ENCODE measurements at places on chromosomes 1 and 21.

DNA sequence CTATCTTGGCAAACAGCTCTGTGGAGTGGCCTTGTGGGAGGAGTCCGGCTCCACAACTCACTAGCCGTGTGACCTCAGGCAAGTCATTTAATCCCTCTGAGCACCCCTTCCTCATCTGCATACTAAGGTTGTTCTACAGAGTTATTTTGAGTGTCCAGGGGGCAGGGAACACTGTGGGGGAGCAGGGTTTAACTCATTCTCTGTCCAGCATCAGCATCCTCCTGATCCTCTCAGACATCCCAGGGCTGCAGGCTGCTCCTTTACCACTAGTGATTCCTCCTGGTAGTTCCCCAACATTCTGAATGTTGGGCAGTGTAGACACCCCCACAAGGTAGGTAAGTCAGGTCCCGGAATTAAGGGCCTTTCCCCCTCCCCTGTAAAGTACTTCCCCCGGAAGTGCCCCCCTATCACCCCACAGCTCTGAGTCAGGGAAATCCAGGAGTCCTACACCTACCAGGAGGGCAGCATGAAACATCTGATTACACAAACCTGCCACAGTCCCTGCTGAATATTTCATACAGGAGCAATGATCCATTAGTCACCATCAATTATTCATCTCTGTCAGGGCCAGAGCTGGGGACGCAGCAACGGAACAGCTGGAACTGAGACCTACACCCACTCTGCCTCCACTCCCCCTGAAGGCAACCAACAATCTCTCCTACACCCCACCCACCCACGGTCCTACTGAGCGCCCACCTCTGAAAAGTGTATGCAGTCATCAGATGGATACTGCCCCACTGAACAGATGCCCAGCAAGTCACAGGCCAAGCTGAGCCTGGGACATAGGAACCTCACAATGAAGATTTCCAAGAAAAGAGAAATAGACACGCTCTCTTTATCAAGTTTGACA is 20.5 kb downstream of the SYT2 start:
- no peak for DNase-seq

DNA sequence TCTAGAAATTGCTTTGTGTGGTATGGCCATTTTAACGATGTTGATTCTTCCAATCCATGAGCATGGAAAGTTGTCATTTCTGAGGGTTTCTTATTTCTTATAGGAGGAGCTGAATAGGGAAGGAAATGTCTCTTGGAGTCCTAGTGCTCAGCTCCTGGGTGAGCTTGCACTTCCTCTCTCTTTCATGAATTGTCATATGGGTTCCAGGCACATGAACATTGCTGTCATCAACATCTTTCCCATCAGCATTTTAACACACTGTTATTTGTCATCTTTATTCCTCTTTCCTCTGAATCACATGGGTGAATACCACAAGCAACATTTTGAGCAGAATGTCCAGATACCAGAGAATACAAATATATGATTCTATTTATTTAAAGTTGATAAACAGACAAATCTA is 23.4 kb downstream of the SLAMF6 start:
- DNase-seq: no peak

- no peak for DNase-seq
Measured at GRCh38 chr1:85581802-85582686, 1.5 kb downstream of the CCN1 start.

DNA sequence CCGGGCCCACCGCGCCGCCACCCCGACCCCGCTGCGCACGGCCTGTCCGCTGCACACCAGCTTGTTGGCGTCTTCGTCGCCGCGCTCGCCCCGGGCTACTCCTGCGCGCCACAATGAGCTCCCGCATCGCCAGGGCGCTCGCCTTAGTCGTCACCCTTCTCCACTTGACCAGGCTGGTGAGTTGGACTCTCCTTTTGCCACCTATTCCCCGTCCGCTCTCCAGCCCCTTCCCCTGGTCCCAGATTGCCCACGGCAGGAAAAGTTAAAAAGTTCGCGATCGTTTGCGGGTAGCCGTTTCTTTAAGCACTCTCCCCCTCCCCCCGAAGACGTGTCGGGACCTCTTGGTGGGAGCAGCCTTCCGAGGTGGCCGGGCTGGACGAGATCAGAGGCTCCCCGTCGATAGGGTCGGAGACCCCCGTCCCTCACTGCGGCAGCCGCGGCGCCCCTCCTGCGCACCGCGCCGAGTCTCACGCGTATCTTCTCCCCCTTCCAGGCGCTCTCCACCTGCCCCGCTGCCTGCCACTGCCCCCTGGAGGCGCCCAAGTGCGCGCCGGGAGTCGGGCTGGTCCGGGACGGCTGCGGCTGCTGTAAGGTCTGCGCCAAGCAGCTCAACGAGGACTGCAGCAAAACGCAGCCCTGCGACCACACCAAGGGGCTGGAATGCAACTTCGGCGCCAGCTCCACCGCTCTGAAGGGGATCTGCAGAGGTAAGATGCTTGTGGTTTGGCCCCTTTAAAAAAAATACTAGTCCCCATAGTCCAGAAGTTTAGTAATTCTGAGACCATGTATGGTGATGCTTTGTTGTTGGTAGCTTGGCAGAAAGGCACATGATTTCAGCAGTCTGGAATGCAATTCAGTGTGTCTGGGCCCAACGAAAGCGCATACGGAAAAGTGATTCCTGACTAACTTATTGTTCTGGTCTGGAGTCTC is 576 bp downstream of the CCN1 start:
- no peak for DNase-seq

DNA sequence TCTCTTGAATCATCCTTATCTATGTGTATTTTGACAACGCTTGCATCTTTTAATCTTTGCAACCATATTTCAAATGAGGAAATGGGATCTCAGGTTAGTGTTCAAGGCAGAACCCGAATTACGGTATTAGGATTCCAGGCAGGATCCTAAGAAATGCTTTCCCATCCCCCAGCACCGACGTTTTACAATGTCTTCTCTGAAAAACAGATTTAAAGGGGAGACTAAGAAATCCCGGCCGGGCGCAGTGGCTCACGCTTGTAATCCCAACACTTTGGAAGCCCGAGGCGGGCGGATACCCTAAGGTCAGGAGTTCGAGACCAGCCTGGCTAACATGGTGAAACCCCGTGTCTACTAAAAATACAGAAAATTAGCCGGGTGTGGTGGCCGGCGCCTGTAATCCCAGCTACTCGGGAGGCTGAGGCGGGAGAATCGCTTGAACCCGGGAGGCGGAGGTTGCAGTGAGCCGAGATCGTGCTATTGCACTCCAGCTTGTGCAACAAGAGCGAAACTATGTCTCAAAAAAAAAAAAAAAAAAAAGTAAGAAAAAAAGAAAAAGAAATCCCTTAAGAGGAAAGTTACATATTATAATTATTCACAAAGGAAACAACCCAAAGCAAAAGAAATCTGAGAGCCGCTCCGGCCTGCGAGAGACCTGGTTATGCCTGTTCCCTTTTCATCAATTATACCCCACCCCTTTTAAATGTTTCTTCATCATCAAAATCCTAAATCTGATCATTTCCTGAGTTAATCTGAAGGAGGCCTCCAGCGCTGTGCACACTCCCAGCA is 801 bp upstream of the GORAB start:
- no peak for DNase-seq

- DNase-seq: no peak
Measured at GRCh38 chr1:206723805-206724472, 39.2 kb downstream of the MAPKAPK2 start.

DNA sequence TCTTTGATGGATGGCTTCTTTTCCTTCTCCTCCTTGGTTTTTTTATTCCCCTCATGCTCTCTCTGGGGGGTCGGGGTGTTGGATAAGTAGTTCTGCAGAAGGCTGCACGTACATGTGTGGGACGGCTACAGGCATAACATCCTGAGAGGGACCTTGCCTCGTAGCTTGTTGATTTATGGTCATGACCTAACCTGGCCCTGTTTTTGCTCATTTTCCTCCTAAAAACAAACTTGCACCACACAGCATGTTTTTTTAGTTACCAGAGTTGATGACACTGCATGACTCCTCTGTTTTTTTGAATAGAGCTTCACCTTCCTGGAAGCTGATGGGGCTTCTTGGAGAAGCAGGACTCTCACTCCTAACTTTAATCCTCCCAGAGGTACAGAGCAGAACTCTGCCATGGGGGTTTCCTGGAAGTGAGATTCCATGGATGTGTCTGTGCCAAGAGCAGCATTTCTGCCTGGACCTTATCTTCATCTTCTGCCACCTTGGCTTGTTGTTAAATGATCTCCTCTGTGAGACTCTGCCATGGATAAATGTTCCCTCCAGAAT is 114.7 kb downstream of the PAPPA2 start:
- no peak for DNase-seq

GRCh38 chr1:113770031-113770430 is 10.7 kb upstream of the PHTF1 start:
- DNase-seq: no peak

GRCh38 chr1:197910120-197910991 is 6.8 kb upstream of the LHX9 start:
- DNase-seq: no peak

DNA sequence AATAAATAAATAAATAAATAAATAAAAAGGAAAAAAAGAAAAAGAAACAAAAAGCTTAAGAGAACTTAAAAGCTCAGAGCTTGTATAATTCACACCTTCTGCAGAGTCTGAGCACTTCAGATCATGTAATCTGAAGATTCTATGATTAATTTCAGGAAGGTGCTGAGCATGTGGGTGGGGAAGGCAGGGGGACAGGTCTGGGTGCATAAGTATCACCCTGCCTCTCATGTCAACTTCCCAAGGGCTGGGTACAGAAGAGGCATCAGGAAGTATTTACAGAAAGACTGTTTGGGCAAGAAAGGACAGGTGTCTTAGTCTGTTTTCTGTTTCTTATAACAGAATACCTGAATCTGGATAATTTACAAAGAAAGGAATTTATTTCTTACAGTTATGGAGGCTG is 20.4 kb upstream of the PADI2 start:
- DNase-seq: no peak

DNA sequence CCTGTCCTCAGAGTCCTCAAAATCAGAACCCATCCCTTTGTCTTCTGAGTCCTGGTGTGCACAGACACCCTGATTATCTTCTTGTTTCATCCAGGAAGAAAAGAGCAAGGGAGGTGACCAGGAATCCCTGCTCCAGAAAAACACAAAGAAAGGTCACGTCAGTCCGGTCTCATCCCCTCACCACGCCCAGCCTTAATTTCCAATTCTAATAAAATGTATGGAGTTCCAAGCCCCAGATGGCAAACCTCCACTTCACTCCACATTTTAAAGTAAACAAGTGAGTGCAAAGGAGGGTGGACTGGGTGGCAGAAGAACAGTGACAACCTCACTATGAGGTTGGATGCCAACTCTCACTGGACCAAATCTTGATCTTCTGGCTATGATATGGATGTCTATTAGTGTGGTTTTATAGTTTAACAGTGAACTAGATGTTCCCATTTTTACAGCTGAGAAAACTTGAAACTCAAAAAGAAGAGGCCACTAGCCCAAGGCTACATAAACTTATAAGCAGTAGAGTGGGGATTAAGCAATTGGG is 22.0 kb downstream of the ZNF697 start:
- DNase-seq: no peak

DNA sequence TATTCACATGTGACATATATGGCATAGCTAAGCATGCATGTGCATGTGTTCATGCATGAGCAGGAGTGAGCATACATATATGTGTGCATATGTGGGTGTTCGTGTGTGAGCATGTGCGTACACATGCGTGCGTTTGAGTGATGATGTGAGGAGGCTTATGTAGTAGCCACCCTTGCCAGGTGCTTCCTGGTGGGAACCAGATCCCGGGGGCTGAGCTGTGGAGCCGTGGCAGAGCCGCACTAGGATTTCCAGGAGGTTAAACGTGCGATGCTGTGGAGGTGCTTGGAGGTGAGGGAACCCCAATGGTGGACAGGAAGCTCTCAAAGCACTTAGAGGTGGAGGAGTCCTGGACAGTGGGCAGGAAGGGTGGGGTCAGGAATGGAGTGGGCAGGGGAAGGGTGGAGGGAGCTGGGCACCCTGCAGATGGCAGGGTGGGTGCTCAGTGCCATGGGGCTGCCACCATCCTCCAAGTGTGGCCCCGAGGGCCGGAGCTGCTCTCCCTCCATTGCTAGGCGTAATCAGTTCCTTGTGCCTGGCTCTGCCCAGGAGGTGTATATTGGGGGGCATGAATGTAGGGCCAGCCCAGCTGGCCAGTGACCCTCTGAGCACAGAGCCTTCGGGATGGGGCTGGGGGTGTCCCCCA is 48.5 kb downstream of the COL18A1 start:
- no peak for DNase-seq

DNA sequence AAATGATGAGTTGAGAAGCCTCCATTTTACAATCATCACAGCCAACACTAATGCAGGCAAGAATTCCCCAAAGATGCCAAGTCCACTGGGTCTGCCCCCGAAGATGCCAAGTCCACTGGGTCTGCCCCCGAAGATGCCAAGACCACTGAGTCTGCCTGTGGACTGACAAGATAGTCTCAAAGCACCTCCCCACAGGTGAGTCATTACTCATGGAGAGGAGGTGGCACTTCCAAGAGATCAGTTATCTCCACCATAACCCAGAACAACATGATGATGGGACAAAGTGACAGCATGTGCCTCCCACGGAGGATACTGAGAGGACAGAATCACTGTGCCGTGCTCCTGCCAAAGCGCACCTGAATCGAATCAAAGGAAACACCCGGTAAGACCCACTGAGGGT is 4.8 kb downstream of the PTTG1IP start:
- DNase-seq: no peak

GRCh38 chr1:77118712-77119111 is 100.5 kb downstream of the PIGK start:
- DNase-seq: no peak

- DNase-seq: peak; percentile 69
Measured at GRCh38 chr1:172429331-172430127, 9.0 kb downstream of the C1orf105 start.

DNA sequence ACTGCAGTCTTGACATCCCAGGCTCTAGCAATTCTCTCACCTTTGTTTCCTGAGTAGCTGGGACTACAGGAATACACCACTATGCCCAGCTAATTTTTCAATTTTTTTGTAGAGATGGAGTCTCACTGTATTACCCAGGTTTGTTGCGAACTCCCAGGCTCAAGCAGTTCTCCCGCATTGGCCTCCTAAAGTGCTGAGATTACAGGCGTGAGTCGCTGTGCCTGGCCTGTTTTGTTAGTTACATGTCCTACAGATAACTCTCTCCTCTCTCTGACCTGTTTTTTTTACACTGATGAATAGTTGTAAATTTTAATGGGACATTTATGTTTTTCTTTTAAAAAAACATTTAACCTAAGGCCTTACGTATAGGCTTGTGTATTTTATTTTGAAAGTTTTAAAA is 19.8 kb downstream of the PTBP2 start:
- DNase-seq: no peak

- DNase-seq: no peak
Measured at GRCh38 chr21:28943631-28944030, 49.0 kb downstream of the LTN1 start.

DNA sequence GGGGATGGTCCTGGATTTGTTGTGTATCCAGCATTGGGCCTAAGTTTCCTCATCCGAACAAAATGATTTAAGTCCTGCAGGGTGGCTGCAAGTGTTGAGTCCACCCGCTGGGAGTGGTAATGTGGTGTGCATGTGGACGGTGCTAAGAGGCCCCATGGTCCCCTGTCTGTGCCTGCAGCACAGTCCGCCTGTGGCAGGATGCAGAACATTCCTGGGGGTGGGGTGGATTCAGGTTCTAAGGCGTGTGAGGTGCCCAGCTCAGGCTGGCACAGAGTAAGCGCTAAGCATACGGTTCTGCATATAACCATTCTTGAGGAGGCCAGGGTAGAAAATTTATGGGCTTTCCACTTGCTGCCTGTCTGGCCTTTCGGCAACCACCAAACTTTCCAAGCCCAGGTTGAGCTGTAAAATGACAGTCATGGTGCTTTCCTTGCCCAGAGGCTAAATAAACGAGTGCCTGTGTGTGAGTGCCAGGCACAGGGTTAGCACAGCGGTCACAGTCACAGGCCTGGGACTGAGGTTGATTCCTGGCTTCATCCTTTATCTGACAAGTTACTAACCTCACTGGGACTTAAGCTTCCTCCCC is 30.7 kb downstream of the SLC2A1 start:
- no peak for DNase-seq
